ENCODE measurements at places on chromosomes 2 and 18. TPM values are rescaled to one million over a fixed set of nuclear protein-coding genes. Genes with fewer than 3 reads are reported as not detected.

CDH7 gene
- polyA plus RNA-seq = not detected

COL3A1 gene
- not detected for polyA plus RNA-seq

SCYGR6 gene
- polyA plus RNA-seq = not detected

POTEI gene
- not detected for polyA plus RNA-seq

RAB6C gene
- polyA plus RNA-seq = not detected

DNA sequence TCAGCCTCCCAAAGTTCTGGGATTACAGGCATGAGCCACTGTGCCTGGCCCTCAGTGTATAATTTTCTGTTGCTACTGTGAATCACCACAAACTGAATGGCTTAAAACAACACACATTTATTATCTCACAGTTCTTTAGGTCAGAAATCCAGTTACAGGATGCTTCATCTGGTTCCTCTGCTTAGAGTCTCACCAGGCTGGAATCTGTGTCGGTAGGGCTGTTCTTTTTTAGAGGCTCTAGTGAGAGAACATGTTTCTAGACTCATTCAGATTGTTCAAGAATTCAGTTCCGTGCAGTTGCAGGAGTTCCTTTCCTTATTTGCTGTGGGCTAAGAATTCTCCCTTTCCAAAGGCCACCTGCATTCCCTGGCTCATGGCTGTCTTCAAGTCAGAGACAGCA, 22.2 kb downstream of the CCDC121 start:
- DNase-seq = no peak

- DNase-seq = no peak
Measured at GRCh38 chr2:132280912-132281311, 119.2 kb upstream of the ANKRD30BL start.

DNA sequence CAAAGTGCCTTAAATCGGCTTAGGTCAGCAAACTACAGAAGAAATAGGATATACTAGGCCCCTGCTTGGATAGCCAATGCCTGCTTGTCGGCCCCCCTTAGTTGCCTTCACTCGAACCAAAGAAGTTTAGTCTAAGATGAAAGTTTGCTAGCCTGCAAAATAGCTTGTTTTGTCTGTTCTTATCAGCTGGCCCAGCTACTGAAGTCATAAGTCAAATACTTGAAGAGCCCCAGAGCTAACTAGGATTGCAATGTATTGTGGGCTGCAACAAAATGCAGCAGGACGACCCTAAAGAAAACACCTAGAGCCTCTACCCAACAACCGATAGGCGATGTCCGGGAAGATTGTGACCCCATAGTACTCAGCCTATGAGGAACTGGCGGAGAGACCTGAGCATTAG, 183.5 kb upstream of the HS6ST1 start:
- DNase-seq = no peak

DNA sequence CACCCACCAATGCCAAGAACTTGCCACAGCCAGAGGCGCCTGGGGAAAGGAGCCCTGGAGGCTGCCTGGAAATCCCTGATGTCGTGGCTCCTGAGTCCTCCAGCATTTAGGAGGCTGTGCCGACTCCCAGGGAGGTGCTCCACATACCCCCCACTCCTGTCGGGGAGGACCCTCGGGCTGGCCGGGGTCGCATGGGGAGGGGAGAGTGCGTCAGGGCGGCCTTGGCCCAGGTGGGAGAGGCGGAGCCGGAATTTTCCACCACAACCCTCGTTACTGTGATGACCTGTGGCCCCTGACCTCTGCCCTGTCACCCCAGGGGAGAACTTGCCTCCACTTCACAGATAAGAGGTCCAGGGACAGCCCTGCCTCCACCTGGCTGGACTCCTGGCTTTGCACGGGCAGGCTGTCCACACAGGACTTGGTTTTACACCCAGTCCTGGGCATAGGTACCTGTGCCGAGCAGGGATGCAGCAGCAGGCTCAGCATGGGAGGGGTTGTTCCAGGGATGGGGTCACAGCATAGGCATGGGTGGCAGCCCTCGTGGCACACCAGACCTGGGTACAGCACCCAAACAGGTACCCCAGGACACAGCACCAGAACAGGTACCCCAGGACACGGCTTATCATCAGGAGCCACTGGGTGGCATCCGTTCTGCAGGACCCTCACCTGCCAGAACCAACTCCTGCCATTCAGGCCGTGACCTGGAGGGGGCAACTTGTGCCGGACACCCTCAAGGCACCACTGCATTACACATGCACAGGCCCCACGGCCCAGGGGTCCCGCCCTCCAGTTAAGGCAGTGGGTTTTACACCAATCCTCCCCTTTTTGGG, 12.3 kb upstream of the AGXT start:
- DNase-seq = no peak

- no peak for DNase-seq
Measured at GRCh38 chr2:95728878-95729596, 137.2 kb downstream of the TRIM43 start.

DNA sequence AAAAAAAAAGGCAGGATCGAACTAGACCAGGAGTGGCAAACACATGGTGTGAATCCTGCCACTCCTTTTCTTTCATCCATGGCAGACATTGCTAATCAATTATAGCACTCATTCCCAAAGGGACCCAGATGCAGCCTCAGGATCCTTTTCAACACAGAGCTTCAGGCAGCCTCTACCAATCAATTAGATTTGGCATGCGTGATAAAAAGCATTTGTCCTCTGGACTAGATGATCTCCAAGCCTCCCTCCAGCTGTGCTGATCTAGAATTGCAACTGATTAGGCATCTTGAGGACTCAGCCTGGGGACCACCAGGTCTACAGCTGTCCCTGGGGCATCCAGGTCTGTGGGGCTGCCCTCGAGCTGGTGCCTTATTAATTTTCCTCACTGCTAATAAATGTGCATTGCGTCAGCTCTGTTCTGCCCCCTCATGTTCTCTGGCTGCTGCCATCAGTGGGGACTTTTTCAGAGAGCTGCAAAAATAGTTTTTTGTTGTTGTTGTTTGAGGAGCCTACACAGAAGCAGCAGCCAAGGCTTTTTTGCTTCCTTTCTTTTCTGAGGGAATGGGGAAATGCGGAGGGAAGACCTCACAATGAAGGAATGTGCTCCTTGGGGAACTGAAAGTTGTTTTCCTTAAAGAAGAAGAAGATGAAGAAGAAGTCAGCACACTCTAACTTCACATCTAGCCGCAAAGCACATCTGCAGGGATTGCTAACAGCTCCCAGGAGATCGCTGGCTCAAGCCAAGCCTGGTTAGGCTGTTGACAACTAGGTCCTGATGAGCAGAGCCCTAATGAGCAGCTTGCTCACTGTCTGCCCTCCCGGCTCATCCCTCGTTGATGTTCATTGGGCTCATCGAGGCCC, 8.8 kb upstream of the ATOH8 start:
- DNase-seq = no peak

DNA sequence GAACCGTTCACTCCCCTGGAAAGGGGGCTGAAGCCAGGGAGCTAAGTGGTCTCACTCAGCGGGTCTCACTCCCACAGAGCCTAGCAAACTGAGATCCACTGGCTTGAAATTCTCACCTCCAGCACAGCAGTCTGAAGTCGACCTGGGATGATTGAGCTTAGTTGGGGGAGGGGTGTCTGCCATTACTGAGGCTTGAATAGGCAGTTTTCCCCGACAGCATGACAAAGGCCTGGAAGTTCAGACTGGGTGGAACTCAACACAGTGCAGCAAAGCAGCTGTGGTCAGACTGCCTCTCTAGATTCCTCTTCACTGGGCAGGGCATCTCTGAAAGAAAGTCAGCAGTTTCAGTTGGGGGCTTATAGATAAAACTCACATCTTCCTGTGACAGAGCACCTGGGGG, 292.5 kb downstream of the NUP35 start:
- no peak for DNase-seq

DNA sequence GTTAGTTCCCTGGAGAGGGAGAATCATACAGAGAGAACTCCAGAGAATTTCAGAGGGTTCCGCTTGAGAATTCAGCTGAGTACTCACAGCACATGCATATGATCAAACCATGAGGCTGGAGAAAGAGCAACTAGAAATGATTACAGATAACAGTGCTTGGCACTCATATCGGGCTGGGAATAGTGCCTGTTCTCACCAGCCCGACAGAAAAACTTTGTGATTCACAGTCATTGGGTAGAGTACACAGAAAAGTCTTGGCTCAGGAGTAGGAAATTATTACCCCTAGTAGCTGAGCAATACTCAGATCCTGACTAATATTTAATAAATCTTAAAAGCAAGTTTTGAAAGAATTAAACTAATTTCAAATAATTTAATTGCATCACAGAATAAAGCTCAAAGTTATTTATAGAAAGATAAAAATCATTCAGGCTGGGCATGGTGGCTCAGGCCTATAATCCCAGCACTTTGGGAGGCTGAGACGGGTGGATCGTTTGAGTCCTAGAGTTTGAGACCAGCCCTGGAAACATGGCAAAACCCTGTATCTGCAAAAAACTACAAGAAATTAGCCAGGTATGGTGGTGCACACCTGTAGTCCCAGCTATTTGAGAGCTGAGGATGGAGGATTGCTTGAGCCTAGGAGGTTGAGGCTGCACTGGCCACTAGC, 6.8 kb downstream of the WDPCP start:
- DNase-seq = no peak

Measured in CD8-positive, alpha-beta memory T cell (primary cell).